NCI-H510A treated with DMSO at 0.1 percent for 48 hours (cell line): ENCODE measurements at places on chromosomes 12 and 14.

- DNase-seq = peak; percentile 68
These were observed 1.9 kb downstream of the BCL7A start for GRCh38 chr12:122023339-122024131.

DNA sequence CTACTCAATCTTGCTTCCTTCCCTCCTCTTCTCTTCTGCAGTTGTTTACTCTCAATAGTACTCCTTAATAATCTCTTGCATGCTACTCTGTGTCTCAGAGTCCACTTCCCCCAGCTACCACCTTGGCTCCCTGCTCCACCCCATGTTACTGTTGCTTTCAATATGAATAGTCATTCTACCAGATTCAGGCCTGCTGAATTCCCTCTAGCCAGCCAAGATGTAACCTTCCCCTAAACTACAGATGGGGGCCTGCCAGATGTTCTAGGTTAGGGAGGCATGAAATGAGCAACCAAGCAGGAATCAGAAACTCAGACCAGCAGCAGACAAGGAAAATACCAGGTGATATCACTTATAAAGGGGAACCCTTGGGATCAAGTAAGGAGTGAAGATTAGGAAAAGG lies 392.1 kb upstream of the DDHD1 start:
- DNase-seq = no peak

- no peak for DNase-seq
These were observed 182.0 kb downstream of the DICER1 start for GRCh38 chr14:94975366-94975765.

GRCh38 chr12:112294793-112295192 lies 87.4 kb downstream of the HECTD4 start:
- no peak for DNase-seq

DNA sequence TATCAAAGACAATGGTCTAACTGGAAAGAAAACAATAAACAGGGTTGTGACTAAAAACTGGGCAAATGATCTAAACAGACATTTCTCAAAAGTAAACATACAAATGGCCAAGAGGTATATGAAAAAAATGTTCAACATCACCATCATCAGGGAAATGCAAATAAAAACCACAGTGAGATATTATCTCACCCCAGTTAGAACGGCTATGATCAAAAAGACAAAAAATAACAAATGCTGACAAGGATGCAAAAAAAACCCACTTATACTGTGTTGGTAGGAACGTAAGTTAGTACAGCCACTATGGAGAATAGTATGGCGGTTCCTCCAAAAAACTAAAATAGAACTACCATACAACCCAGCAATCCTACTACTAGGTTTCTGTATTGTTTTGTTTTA lies 470.1 kb downstream of the RGS6 start:
- DNase-seq = no peak

DNA sequence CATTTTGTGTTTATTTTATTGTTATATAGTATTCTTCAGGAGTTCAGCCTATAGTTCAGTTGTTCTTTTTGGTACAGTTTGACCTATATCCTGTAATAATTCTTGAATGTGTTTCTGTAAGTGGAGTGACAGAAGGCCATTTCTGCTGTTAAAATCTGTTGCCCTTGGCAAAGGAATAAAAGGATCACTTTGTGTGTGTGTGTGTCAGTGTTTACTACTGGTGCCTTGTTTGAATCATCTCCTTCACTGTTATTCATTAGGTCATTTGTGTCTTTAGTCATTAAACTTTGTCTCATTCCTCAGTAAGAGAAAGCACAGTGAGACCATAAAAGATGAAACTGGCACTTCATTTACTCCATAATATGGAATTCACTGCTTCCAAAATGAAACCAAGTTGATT lies 130.7 kb downstream of the TMTC2 start:
- DNase-seq = no peak

DNA sequence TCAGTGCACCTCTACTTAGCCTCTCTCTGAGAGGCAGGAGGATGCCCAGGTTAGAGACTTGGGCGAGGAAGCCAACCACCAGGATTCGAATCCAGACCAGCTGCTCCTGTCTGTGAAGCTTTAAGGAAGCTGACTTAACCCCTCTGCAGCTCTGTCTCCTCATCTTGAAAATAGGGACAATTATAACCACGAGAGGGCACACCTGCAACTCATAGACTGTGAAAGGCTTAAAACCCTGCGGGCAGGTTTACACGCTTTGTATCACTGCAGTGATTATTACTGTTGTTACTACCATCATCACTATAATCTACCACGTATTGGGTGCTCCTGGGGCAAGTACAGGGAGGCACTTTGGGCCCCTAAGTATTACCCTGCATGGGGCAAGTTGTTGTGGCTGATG lies 379.8 kb downstream of the VRK1 start:
- peak; percentile 32 for DNase-seq

DNA sequence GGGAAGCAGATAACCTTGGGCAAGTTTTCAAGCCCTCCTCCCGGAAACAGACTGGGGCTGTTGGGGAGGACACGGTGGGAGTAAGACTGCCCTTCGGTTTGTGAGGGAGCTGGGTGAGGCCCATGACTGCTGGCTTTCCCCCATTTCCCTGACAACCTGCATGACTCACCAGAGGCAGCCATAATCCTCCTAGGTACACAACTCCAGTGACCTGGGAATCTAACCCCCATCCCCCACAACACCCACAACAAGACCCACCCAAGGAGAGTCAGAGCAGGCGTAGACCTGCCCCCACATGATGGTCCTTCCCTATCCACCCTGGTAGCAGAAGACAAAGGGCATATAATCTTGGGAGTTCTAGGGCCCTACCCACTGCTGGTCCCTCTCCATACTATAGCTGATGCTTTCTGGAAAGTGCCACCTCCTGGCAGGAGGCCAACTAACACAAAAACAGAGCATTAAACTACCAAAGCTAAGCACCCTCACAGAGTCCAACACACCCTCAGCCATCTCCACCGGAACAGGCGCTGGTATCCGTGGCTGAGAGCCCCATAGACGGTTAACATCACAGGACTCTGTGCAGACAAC lies 14.8 kb downstream of the DDX24 start:
- peak; percentile 20 for DNase-seq

- no peak for DNase-seq
These were observed 43.0 kb downstream of the PPM1H start for GRCh38 chr12:62891805-62892549.

GRCh38 chr14:33609582-33609981 lies 341.3 kb downstream of the EGLN3 start:
- no peak for DNase-seq

GRCh38 chr12:44677724-44678123 lies 198.4 kb downstream of the NELL2 start:
- DNase-seq = no peak

DNA sequence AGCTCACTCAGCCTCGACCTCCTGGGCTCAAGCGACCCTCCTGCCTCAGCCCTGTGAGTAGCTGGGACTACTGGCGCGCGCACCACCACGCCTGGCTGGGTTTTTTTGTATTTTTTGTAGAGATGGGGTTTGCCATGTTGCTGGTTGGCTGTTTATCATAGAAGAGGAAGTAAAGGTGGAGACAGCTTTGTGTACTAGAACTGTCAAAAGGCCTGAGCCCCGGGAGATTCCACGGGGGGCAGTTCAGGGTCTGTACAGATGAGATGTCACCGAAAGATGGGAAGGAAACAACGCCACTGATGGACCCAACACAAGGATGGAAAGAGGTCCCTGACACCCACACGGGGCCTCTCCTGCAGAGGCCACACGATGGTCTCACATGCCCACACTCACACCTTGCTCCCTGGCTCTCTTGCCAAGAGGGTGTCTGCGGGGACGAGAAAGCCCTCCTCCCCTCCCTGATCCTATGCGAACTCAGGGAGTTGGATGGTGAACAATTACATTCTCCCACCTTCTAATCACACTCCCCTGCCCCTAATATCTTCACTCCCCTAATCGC lies 66.6 kb downstream of the KDM2B start:
- no peak for DNase-seq

GRCh38 chr12:71872401-71872800 lies 32.8 kb downstream of the TBC1D15 start:
- no peak for DNase-seq

- DNase-seq = no peak
These were observed 284.5 kb upstream of the E2F7 start for GRCh38 chr12:77349689-77350370.

DNA sequence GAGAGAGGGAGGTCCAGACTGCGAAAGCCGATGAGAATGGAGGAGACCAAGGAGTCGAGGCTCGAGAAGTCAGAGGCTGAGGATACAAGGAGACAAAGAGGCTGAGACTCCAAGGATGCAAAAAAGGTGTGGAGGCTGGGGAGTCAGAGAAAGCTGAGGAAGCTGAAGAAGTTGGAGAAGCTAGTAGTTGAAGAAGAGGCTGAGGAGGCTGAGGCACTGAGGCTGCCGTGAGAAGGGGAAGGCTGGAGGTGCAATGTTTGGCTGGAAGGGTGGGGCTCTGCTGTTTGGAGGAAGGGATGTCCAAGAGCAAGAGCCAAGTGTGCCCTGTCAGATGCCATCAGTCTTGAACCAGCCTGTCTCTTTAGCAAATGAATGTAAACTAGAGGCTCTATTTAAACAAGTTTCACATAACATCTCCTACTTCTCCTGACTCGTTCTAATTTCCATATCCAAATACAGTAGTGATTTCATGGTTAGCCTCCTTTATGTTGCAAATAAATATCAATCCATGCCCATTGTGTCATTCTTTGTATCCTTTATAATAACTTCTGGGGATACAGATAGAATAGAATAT lies 10.8 kb upstream of the SPTSSA start:
- no peak for DNase-seq

DNA sequence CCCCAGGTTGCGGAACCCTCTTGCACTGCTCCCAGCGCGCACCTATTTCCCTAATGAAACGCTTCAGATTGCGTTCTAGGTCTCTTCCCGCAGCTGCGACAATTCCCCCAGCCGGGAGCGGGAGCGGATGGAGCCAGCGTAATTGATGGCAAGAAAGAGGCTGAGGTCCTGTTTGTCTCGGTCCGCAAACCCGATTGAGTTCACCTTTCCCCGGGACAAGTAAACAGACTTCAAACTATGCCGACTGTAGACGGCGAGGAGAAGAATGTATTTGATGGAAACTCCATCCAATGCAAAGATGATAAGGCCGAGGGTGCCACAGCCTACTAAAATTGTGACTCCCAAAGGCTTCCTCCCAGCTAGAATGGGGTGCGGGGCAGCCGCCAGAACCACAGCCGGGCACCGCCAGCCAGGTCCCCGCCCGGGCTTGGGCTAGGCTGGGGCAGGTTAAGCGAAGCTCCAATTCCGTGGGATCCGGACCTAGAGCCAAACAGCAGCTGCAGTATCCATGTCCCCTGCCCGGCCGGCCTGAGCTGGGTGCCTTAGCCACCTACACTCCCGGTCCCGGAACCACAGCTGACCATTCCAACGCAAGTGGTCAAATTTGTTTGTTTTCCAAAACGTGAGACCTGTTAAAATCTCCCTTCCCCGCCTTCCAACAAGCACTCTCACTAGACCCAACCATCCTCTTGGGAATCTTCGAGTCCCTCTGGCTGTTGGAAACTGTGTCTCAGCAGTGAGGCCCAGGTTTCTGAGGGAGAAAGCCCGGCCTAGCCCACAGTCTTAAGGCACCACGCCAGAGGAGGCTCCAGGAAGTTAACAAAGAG lies 5.5 kb downstream of the NKX2-1 start:
- peak; percentile 87 for DNase-seq

DNA sequence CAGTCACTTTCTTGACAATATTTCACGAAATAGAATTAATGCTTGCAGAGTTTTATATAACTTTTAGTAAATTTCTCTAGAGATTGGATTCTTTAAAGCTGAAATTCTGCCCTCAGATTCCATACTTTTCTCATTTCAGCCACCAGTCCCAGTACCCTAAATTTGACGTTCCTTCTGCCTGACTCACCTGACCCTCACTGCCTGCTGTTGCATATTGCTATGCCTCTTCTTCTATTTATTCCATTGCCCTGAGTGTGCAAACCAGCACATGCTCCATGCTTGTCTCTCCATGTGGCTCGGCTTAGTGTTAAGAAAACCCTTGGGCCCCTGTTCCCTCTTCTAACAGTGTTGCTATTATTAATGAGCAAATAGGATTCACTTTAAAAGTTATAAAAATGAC lies 533.3 kb downstream of the LRFN5 start:
- no peak for DNase-seq

- no peak for DNase-seq
These were observed 355.3 kb upstream of the SFSWAP start for GRCh38 chr12:131355361-131356245.

DNA sequence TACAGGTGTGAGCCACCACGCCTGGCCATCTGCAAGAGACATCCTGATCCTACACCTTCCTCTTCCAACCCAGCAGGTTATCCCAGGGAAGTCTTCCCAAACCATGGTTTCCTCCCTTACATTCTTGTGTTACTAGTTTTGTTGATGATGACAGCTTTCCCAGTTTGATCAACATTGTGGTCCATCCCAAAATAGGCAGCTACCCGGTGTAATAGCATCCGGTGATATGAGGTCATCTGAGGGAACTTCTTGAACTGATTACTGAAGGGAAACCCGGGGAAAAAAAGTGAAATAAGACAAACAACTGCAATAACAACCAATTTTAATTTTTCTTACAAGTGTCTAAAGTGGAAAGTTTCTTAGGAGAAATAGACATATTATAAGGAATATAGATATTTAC lies 45.3 kb upstream of the STAC3 start:
- no peak for DNase-seq

DNA sequence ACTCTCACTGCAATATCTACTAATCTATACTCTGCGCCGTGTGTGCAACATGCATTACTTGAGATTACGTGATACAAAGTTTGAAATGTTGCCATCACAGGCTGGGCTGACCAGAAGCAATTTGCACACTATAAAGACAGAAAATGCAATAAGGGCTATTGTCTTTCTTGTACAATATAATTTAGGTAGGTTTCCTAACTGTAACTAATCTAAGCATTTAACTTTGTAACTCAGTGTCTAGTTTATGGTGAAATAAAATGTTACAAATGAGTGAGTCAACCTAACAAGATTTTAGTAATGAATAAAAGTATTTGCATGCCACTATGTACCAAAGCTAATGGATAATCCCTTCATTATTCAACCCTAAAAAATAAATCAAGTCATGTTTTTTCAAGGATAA lies 57.8 kb downstream of the LRP6 start:
- no peak for DNase-seq

DNA sequence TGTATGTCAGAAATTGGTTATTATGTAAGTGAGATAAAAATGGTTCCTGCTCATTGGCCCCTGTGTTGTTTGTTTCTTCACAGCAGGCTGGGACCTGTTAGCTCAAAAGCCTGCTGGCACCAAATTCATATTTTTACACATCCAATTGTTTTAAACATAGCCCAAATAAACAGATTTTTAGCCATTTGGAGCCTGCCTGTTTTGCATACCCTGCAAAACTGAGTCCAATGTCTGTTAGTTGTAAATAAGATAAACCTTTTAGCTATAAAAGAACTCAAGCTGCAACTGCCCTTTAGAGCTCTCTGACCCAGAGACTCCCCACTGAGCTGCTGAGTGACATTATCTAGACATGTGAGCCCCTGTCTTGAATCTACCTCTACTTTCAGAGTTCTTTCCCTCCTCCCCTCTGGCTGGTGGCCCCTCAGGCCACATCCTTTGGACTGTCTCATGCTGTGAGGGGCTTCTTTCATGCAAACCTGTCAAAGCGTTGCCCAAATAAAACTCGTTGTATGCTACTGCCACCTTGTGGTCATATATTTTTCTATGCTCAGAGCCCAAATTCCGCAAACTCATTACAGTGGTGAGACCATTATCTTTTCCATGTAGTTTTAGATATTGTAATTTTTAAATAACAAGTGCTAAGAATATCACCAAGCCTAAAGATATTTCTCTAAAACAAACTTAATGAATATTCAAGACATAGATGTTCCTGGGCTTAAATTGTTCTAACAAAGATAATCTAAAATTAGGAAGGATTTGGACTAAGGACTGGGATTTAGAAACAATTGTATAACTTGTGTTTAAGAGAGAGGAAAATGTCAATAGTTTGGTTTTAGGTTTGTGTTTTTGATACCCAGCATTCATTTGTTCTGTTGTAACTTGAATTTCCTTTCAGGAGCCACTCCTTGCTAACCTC lies 337.9 kb downstream of the AACS start:
- peak; percentile 76 for DNase-seq
